ENCODE measurements at places on chromosomes 3 and 15.

DNA sequence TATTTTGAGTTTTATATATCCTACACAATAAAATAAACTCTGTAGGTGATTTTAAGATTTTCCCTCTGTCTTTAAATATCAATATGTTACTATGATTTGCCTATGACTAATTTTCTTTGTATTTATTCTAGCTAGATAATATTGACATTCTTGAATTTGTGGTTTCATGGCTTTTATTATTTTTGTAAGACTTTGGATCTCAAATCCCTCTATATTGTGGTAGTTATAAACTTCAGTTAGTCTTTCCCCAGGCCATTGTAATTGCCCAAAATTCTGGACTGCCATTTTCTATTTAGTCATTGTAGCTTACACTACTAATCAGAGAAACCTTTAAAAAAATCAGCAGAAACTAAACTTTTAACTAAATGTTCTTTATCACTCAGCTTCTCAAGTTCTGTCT, 1559.3 kb upstream of the GBE1 start:
- no peak for DNase-seq

GRCh38 chr15:47541562-47541961, 175.7 kb upstream of the SEMA6D start:
- DNase-seq = no peak

- DNase-seq = peak; percentile 64
Measured at GRCh38 chr3:150286390-150287147, 121.5 kb upstream of the TSC22D2 start.

GRCh38 chr3:178146406-178146831, 389.8 kb upstream of the KCNMB2 start:
- no peak for DNase-seq

DNA sequence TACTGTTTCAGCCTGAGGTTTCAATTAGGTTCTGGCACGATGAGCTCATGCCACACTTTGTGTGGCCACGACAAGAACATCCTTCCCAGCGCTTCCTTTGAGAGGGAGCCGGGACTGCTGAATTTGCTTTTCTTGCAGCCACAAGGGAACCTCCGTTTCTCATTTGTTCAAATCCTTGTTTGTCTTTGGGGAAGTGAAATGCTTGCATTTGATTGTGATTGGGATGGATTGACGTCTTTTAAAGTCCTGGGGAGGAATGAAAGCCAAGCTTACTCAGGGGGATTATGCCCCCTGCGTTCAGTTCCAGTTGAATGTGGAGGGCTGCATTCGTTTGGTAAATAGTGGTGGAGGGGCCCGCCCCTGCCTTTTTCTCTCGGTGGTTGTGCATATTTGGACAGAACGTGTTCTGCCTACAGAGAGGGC, 277.6 kb downstream of the THSD4 start:
- no peak for DNase-seq

DNA sequence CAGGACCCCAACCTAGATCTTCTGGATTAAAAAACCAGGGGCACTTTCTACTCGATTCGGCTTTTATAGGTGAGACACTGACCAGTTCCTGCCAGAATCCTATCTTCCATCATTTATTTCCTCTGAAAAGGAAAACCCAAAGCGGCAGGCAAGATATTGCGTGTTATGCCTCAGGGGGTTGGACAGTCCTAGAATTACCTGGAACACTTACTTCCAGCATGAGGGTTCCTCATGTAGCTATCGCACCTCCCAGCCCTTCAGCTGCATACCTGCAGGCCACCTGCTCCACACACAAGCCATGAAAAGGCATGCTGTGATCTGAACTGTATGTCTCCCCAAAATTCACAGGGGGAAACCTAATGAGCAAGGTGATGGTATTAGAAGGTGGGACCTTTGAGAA, 58.3 kb upstream of the DLG1 start:
- no peak for DNase-seq

DNA sequence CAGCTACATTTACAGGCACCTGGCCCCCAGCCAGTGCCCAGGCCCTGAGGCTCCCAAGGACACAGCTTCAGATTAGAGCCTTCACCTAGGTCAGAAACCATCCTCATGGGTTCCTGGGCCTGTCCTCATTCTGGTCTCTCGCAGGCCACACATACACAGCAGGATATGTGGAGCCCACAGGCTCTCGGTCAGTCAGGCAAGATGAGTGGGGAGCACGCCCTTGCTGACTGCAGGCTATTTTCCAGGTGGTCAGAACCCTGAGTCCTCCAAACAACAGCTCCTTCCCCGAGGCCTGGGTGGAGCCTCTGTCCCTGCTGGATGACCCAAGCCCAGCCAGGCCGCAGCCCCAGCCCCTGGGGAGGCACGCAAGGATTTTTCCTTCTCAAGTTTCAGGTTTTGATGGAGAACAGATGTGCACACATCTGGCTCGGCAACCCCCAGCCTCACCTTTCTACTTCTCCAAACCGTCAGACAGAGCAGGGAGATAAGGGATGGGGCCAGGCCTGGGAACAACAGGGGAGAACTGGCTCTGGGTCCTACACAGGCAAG, 1.6 kb downstream of the STRA6 start:
- DNase-seq = no peak

GRCh38 chr3:129014148-129014547, 13.0 kb downstream of the EFCC1 start:
- DNase-seq = no peak

GRCh38 chr3:16738451-16738850, 133.2 kb upstream of the DAZL start:
- no peak for DNase-seq

DNA sequence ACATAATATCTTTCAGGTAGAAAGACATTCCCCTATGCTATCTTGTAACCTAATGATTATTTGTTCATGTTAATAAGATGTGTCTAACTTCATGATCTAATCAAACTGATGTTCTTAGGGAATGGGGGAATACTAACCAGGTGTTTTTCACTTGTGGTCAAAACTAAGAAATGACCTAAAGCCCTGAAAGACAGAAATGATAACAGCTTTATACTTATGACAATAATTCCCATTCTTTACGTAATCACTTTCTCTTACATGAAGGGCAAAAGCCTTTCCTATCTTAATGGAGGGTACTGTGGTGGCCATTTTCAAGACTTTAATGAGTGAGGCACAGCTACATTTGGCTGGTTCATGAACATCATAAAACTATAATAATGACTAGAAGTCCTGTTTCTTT, 33.9 kb upstream of the MEIS2 start:
- DNase-seq = no peak

GRCh38 chr3:38960953-38961622, 90.7 kb downstream of the SCN11A start:
- peak; percentile 70 for DNase-seq

GRCh38 chr3:161905520-161906132, 409.0 kb downstream of the OTOL1 start:
- DNase-seq = no peak

GRCh38 chr15:53644660-53645059, 114.8 kb downstream of the WDR72 start:
- DNase-seq = no peak

DNA sequence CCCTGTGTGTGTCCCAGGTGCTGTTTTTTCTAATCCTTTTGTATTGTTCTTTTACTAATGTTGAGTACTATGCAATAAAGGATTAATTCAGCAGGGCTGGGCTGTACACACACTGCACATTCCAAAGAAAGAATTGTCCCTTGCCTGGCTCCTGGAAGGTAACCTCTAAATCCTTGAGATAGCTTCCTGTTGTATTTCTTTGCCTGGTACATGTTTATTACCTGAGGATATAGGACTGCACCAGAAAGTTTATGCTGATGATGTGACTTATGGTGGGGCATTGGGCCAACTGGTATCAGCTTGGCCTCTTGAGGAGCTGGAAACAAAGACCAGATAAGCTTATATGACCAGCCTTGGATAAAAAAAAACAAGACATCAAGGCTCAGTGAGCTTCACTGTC, 26.6 kb upstream of the FAN1 start:
- DNase-seq = no peak

- peak; percentile 20 for DNase-seq
Measured at GRCh38 chr3:117035745-117036144, 326.2 kb downstream of the TUSC7 start.

GRCh38 chr3:178492491-178492890, 43.7 kb upstream of the KCNMB2 start:
- no peak for DNase-seq

DNA sequence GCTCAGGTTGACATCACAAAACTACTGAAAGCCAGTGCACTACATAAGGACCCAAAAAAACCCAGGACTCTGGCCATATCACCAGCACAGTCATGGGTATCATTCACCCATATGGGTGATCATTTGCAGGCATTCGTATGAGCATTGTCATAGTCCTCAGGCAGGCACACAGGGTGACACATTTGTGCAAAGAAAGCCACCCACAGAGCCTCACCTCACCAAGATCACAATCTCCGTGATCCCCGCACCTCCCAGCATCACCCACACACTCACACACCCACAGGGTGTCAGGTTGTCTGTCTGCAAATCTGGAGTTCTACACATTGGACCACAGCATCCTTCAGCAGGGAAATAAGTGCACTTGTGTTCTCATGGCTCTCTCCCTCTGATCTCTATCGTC, 166.0 kb upstream of the LPP start:
- no peak for DNase-seq

- no peak for DNase-seq
Measured at GRCh38 chr15:36914466-36914865, 185.9 kb downstream of the MEIS2 start.

GRCh38 chr3:28840976-28841376, 439.9 kb upstream of the RBMS3 start:
- no peak for DNase-seq

GRCh38 chr15:88022716-88023115, 233.8 kb downstream of the NTRK3 start:
- DNase-seq = no peak

GRCh38 chr15:58212909-58213526, 74.8 kb downstream of the AQP9 start:
- peak; percentile 61 for DNase-seq

- no peak for DNase-seq
Measured at GRCh38 chr3:121165397-121165837, 257.4 kb downstream of the STXBP5L start.

DNA sequence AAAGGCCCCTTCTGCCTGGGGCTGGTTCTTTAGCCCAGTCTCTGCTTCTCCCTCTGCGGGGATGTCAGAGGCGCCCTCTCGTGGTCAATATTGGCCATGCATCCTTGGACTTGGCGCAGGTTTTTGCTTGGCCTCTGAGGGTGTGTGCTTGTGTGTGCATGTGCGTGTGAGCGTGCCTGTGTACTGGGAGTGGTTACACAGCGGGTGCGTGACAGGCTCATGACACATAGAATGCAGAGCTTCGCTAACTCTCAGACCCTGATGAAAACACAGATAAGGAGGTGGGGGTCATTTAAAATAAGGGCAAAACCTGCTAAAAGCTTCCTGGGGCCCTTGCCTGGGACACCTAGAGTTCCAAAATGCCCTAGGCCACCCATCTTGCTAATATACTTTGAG, 160.9 kb downstream of the SMAD6 start:
- DNase-seq = peak; percentile 91

DNA sequence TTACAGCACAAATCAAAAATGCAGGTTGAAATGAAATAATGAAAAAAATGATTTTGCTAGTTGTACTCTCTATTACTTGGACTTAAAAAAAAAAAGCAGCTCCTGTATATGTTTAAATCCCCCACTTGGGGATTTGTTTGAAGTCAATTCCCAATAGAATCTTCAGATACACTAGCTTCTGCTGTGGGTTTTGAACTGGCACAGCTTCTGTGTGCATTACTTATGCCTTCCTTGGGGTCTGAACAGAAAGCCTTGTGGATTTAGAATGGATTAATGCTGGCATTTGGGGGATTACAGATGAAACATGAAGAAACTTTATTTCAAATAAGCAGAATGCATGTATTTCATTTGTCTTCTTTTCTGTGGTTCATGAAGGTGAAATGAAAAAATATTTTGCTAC, 513.2 kb upstream of the TBL1XR1 start:
- no peak for DNase-seq

DNA sequence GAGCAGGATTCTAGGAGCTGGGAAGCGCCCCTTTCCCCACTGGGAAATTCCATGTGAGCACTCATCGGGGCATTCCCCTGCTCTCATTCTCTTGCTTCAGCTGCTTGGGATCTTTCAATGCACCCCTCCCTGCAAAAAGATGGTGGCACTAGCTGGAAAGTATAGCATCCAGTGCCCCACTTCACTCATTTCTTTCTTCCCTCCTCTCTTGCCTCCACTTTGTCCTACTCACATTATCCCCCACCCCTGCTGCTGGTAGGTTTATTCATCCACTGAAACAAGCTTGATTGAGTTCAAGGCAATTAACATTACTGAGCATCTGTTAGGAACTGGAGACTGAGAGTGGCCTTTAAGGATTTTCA, 84.8 kb upstream of the LIMD1 start:
- DNase-seq = no peak

DNA sequence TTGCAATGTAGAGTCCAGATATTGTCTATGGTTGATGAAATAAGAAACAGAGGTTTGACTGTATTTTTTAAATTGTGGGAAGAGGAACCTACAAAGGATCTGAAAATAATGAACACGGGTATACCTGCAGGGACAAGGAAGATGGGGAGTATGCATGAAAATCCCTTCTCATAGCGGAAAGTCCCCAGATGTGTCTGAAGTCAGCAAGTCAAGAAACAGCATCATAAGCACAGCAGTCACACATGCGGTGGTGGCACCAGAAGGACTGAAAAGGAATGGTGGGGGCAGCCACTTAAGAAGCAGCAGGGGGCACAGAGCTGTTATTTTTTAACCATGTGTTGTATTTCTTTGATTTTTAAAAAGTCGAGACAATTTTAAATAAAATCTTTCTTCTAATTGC, 4.7 kb downstream of the MRPS11 start:
- DNase-seq = no peak

DNA sequence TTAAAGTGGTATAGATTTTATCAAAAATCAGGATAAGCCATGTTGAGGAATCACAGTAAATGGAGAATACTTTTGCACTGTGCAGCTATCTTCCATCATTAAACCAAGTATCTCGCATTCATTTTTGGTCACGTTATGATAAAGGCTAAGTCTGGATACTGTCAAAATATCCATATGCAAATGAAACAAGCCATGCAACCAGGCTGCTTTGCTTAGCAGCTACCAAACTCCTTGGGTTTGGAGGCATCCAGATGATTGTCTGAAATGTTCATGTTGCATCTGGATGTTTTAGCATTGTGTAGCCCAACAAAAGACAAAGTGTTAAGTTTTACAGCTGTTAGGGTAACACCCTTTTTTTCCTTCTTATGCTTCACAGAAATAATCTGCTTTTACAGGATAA, 322.9 kb upstream of the MDFIC2 start:
- no peak for DNase-seq

Measured in hepatocyte (in vitro differentiated cells).